ENCODE measurements at places on chromosomes 4 and X.

DNA sequence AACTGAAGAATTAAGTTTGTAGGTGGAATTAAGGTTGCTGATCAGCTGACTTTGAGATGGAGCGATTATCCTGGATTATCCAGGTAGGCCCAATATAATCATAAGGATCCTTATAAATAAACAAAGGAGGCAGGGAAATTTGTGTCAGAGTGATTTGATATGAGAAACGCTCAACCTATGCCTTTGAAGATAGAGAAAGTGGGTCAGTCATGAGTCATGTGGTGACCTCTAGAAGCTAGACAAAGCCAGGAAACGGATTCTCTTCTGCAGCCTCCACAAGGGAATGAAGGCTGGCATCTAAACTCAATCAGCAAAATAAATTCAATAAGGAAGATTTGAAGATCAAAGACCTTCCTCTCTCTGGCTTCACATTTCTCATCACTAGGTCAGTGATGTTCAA is 41.5 kb upstream of the SMIM10 start:
- DNase-seq = no peak

DNA sequence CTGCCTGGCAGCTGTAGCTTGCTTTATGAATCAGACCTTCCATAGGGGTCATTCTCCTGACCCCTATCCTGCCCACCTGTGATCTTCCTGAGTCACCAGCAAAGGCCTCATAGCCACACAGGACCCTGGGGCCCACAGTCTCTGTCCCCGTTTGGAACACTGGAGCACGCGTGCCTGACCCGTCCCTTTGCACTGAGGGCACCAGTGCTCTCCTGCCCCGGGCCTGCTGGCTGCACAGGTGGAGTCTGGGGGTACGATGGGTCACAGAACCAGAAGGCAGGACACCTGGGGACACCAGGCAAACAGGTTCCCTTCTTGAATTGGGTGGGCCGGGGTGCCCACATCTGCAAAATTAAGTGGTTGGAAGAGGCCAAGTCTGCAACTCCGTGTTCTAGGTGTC is 97.2 kb downstream of the CPZ start:
- DNase-seq = no peak

DNA sequence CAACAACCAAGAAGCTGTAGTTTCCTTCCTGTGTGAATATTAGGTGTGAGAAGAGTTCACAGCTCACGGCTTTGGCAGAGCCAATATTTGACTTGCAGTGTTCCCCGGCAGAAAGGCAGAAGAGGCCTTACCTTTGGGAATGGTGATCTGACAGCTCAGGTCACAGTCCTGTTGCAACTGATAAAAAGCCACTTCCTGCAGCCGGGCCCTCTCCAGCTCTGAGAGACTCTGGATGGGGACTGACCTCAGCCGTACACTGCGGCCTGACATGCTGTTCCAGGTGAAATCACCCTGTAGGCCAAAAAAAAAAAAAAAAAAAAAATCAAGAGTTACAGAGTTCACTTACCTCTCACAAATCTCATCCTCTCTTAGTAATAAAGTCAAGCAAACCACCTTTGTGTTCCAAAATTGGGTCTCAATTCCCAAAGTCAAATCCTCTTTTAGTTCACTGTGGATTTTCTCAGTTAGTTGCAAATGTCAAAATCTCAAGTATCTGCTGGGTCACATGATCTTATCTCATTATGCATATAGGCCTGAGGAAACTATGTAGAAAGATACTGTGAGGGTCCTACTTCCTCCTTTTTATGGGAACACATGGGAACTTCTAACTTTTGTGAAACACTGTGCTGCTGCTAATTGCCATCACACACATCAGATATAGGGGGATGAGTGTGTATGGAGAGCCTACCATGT is 38.6 kb upstream of the AMELX start:
- no peak for DNase-seq

GRCh38 chr4:89800527-89801103 is 36.3 kb downstream of the SNCA start:
- DNase-seq = no peak

GRCh38 chr4:66275411-66276038 is 605.2 kb upstream of the EPHA5 start:
- no peak for DNase-seq

- no peak for DNase-seq
Observed at GRCh38 chr4:35238793-35239192, 1005.5 kb downstream of the ARAP2 start.

DNA sequence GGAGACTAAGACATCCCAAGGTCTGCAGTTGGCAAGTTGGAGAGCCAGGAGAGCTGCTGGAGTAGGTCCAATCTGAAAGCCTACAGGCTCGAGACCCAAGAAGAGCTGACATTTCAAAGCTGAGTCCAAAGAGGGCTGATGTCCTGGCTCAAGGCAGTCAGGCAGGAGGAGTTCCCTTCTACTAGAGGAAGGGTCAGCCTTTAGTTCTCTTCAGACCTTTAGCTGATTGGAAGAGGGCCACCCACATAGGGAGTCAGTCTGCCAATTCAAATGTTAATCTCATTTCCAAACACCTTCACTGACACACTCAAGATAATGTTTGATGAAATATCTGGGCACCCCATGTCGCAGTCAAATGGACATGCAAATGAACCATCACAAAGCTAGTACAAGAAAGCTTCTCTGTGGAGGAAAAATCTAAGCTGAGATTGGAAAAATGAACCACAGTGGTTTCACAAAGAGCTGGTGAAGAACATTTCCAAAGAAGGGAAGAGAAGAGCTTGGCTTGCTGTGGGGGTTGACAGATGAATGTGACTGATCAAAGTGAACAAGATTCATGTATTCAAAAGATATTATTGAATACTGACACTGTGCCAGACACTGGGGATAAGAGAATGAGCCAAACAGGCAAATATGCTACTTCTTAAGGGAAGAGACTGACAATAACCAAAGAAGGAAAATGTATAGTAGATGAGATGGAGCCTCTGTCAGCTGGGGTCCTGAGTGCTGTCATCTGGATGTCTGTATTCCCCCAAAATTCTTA is 61.2 kb downstream of the STK32B start:
- no peak for DNase-seq

- no peak for DNase-seq
Observed at GRCh38 chrX:46849933-46850332, 13.1 kb downstream of the RP2 start.

GRCh38 chrX:121307449-121307848 is 260.0 kb downstream of the GLUD2 start:
- DNase-seq = no peak

DNA sequence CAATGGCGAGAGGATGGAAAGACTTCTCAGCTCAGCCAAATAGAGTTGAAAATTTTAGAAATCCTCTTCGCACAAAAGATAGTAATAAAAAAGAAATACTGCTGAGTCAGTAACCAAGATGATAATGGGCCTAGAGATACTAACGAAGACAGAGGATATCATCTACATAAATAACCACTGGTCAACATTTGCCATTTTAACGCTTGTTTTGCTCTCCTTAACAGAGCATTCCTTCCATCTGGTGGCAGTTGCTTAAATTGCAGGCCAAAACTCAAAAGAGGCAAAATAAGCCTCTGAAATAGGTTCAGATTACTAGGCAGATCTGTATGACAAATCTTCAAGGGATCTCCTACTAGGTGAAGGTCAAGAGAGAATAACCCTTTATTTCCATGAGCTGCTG is 51.7 kb upstream of the MCF2 start:
- DNase-seq = no peak

All from right renal pelvis (tissue), 4 donors.